ENCODE measurements at places on chromosomes 1 and 21.

DNA sequence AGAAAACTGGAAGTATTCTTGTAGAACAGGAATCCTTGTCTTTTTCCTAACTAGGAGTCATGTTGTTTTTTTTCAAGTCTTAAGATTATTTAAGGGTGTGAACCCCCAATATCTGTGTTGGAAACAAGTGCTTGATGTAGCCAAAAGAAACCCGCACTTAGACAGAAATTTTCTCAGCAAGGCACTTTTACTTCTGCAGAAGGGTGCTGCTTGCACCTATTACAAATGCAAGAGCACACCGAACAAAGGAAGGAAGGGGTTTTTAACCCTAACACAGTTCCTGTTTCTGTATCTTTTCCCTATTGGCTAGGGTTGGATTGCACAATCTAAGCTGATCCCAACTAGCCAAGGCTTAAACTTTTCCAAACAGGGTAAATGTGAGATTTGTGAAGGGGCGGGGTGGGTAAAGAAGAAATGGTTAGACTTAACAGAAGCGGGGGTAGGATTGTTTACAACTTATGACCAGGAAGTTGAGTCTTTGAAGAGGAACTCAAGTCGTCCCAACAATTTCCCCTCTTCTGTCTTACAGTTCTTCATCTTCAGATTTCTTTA lies 75.1 kb downstream of the ZFYVE9 start:
- no peak for DNase-seq

DNA sequence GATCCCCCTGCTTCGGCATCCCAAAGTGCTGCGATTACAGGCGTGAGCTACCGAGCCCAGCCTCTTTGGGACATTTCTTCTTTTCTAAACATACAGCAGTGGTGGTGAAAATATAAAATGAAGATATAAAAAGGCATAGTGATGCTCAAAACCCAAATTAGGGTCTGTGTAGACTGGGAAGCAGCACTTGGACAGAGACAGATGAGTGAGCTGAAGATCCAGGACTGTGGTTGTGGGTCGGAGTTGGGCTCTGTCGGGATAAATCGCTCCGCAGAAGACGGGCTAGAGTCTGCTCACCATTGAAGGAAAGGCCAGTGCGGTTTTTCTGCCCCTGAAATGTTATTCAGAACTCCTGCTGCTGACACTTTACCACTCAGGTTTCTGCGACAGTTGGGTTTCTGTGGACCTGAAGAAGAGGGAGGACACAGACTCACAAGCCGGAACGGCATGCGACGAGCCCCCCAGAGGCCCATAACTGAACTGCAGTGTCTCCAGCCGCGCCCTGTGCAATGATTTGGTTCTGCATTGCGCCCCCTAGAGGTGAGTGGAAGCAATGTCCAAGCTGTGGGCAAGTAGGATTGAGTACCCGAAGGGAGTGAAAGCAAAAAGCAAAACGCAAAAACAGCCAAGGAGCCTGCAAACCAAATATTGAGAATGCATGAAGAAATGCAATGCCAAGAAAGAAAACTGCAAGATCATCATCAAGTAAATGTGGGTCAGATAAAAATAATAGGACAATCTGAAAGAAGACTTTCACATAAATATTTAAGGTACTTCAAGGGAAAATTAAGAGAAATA lies 66.6 kb downstream of the GABPA start:
- DNase-seq: peak; percentile 56

- no peak for DNase-seq
Observed at GRCh38 chr1:174761335-174761734, 238.4 kb upstream of the CACYBP start.

DNA sequence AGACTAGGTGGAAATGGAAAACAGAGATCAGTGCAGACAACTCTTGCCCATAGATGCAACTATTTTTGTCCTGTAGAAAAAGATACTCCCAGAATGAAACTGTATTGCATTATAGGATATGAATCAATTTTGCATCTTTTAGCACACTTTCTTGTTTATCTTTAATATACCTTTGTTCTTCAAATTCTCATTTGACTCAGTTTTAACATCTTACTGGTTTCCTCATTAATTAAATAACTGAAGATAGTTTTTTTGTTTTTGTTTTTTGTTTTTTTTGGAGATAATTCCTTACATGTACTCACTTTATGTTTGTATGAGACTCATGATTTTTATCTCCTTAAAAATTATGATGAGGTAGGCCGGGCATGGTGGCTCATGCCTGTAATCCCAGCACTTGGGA lies 10.9 kb upstream of the CAMTA1 start:
- DNase-seq: no peak

DNA sequence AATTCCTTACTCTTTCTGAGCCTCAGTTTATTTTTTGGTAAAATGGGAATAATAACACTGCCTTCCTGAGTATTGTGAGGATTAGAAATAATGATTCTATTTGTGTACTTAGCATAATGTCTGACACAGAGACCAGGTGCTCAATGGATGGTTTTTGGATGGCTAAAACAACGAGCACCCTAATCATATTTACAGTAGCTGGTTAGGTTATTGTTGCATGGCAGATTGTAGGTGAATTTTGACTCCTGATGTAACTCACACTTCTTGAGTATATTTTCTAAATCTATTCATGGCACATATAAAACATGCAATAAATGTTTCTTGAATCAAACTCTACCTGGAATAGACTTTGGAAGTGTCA lies 11.9 kb upstream of the DUSP10 start:
- no peak for DNase-seq

- DNase-seq: no peak
Observed at GRCh38 chr1:240743705-240744104, 131.8 kb upstream of the GREM2 start.

GRCh38 chr1:198933515-198934222 lies 294.8 kb downstream of the PTPRC start:
- DNase-seq: no peak

- no peak for DNase-seq
Observed at GRCh38 chr1:220243947-220244346, 28.3 kb downstream of the RAB3GAP2 start.

DNA sequence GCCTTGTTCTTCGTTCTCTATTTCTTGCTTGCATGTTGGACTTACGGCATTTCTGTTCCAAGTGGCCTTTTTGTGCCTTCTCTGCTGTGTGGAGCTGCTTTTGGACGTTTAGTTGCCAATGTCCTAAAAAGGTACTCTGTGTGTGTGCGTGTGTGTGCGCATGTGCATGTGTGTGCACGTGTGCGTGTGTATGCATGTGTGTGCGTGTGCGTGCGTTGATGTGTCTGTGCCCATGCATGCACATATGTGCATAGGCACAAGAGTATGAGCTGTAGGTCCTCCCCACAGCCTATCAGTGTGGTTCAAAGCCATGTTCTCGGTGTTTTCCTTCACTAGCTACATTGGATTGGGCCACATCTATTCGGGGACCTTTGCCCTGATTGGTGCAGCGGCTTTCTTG lies 13.7 kb downstream of the NPPA start:
- no peak for DNase-seq

GRCh38 chr1:115051850-115052249 lies 22.2 kb downstream of the TSHB start:
- no peak for DNase-seq
